ENCODE measurements at places on chromosomes 5 and 9. TPM values are rescaled to one million over a fixed set of nuclear protein-coding genes. Genes with fewer than 3 reads are reported as not detected.
A peak's percentile ranks its signal among the peaks of the same experiment; 100 is the strongest.

Gene CCDC192
- not detected for total RNA-seq

DNA sequence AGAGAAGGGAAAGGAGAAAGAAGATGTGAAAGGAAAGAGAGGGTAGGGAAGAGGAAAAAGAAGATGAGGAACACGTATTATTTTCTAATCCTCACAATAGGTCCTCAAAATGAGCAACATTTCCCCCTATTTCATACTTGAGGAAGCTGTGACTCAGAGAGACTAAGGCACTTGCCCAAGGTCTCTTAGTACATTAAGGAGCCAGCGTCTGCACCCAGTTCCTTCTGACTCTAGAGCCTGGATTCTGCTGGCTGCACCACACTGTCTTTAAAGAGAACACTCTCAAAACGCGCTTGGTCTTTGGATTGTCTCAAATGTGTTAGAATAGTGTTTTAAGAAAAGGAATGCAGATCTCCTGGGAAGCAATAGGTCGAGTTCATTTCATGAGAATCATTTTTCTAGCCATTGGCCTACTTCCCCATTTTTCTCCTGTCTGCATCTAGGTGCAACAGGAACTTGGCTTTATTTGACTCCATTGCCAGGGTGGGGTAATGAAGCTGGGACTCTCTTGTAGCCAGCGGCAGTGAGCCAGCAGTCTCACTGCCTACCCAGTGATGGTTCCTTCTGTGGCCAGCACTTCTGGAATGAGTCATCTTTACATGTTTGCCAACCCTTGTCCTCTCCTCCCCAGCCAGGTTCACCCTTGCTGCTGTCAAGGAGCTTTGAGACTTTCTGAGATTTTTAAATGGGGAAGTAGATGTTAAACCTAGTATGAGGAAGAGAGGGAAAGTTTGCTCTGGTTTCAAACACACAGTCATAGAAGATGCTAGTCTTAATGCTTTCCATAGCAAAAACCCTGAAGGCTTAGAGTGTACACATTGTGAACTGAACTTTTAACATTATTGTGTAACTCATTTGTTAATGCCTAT, 82.7 kb downstream of the DOCK8 start:
- DNase-seq: peak; percentile 30

- no peak for DNase-seq
Measured at GRCh38 chr9:34072868-34073590, 24.3 kb upstream of the UBAP2 start.

Gene NMUR2
- total RNA-seq: not detected

DNA sequence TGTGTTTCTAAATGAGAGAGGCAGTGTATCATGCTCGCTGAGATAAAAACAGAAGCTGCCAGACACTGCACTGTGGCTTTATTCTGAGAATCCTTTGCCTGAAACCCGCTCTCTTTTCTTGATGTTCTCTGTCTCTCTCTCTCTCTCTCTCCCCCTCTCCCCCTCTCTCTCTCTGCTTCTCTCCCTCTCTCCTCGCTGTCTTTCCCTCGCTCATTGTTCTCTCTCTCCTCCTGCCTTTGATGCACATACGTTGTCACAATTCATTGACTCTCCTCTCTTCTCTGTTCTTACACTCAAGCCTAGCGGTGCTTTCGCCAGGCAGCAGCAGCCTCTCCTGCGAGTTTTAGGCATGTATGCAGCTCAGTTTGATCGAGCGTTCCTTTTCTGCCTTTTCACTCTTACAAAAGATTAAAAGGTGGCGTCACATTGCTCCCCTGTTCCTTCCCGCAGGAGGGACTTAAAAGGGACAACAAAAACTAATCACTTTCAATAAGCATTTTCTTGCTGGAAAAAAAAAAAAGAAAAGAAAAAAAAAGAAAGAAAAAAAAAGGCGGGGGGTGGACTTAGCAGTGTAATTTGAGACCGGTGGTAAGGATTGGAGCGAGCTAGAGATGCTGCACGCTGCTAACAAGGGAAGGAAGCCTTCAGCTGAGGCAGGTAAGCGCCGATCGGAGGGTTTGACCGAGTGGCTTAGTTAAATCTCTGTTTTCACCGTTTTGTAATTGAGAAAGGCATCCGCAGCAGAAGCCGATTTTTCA, 717.9 kb upstream of the WWC1 start:
- DNase-seq: no peak

DNA sequence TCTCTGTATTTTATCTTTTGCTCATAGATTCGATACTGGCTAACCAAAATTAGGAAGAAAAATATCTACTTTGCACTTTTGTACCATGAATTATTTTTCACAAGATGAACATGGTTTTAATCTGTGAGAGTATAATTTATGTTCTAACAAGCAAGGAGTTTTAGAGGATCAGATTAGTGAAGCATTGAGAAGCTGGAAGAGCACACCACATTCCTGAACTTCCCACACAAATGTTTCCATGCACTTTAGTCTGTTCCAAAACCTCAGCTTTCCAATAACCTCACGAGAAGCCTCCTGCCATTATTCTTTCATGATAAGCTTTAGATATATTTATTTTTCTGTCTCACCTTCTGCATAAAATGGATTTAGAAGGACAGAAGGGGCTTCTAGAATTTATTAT, 98.7 kb upstream of the MPDZ start:
- no peak for DNase-seq

- peak; percentile 4 for DNase-seq
Measured at GRCh38 chr5:93677359-93677891, 64.0 kb downstream of the POU5F2 start.

Gene ZNF474
- not detected for total RNA-seq

GRCh38 chr9:90904706-90905478, 103.3 kb downstream of the SYK start:
- no peak for DNase-seq

Gene SNCAIP
- 2.7 TPM for total RNA-seq

Gene C5orf34
- 2.9 TPM for total RNA-seq

DNA sequence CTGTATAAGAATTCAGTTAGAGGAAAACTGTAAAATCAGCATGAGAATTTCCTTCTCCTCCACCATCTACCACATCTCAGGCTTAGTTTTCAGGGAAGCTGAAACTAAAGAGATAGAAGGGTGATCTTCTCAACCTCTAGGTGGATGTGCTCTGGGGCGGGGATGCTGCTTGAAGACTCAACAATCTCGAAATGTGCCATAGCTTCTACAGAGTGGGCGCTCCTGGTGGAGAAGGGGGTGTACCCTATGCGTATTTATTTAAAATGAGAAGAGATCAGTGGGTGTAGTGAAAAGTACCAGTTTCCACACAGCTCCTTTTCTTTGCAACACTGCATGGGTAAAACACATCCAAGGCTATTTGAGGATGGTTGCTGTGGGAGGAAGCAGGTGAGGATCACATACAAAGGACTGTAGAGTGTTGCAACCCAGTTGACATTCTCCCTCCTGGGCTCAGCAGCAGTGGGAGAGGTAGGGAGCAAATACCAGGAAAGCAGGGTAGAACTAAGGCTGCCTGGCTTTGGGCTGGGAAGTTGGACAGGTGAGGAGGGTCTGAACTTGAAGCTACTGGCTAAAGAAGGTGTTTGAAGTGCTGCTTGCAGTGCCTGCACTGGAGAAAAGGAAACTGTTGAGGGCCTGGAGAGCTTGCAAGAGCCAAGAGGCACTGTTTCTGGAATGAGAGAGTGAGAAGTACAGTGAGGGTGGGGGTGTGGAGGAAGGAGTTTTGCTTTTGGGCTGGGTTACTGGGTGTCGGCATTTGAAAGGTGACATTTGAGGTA, 73.1 kb downstream of the MAST4 start:
- no peak for DNase-seq

Gene PDE6A
- 7.3 TPM for total RNA-seq

Gene CDX1
- total RNA-seq: 302 TPM

DNA sequence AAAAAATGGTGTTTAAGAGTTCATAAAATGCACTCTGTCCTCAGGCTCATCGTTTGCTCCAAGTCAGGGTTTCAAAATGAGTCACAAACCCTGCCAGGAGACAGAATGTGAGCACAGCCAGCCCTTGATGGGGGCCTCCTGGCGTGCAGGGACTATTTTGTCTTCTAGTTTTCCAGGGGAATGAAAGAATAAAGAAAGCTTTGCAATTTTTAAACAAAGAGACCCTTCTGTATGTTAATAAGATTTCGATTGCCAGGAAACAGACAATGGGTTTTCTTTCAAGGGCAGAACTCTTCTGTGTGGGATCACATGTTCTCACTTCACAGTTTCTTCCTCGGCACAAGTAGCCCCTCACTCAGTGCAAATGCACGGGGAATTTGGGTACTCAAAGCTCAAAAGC, 121.4 kb upstream of the C6 start:
- DNase-seq: no peak

Measured in mucosa of descending colon (tissue), 3 donors.